Fibroblast of mammary gland (primary cell): ENCODE measurements at places on chromosomes 2 and 18.

DNA sequence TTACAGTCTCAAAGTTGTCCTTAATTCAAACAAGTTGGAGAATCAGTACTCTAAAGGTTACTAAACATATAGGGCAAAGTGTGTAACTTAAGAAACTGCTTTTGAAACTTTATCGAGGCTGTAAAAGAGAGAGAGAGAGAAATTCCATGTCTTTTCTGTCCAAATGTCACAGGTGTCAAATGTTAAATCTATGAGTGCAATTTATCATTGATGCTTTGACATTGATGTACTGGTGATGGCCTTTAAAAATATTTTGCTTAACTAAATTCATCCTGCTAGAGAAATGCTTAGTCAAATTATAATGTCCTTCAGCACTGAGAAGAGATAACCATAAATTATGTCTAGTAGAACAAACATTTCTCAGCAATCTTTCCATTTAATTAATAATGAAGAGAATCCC lies 1602.1 kb upstream of the TMEFF2 start:
- DNase-seq: no peak

DNA sequence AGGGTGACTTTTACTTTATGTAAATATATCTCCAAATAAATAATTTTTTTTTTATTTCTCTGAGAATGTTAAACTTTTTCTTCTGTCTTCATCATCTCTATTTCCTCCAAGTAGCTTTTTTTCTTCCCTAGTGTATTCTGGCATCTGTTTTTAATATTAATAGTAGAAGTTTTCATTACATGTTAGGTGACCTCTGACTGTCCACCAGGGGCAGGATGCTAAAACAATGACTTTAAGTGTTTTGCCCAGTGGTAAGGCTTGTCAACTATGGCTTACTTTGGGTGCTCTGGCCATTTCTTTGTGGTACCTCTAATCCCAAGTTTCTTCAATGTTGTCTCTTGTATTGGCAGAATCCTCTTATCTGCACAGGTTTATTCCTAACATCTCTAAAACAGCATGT lies 127.1 kb downstream of the SRBD1 start:
- peak; percentile 71 for DNase-seq

- no peak for DNase-seq
Observed at GRCh38 chr18:598124-598589, 1.4 kb downstream of the CLUL1 start.

DNA sequence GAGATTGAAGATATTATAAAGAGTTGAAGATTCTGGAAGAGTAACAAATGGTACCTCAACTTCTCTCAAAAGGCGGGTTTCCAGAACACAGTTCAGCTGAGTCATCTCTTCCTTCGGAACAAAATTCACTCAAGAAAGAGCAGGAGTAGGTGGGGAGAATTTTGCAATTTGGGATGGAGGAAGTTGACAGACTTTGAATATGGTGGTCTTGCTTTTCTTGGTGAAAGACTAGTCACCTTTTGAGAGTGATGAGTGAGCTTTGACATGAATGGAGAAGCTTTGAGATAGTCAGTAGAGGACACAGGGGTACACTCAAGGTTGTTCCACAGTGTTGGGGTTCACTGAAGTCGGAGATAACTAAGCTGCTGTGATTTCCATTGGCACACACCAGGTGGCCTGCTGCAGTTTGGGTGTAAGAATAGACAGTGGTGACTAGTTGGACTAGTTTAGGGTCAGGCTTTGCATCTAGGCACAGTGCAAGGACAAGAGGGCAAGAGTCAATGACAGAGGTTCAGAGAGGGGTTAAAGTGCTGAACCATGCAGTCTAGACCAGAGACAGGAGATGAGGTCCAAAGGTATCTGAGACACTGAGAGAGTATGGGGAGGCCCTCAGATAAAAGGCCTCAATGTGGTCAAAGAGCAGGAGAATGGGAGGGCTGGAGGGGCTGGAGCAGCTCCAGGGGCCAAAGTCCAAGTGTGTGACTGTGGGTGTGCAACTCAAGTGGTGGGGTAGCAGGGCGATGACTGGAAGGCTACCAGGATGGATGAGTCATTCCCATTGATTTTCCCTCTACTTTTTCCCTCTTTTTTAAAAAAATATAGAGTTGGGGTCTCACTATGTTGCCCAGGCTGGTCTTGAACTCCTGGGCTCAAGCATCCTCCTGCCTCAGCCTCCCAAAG lies 7.7 kb downstream of the CCL20 start:
- DNase-seq: peak; percentile 71
